Neural progenitor cell (in vitro differentiated cells): ENCODE measurements at places on chromosomes 6 and 20. TPM values are rescaled to one million over a fixed set of nuclear protein-coding genes. Genes with fewer than 3 reads are reported as not detected.

GGTLC1 gene
- not detected in 2 replicates for total RNA-seq

PROKR2 gene
- not detected in 2 replicates for total RNA-seq

C6orf132 gene
- total RNA-seq: 1.2 and 1.8 TPM in 2 replicates

CDSN gene
- total RNA-seq: not detected in 2 replicates

DNA sequence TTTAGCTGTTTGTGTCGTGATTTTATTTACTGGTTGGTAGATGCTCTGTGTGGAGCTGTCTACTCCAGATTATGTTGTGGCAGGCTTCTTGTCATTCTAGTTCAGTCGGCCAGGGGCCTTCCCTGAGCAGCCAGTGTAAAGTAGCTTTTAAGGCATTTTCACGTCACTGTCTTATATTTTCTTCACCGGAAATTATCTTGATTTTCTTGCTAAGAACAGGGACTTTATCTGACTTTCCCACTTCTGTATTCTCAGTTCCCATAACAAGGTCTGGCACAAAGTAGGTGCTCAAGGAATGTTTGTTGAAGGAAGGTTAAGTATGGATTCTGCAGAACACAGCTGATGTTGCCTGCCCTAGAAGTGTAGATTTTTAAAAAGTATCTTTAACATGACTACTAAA is 868 bp downstream of the LTV1 start:
- DNase-seq: peak; percentile 8

DNA sequence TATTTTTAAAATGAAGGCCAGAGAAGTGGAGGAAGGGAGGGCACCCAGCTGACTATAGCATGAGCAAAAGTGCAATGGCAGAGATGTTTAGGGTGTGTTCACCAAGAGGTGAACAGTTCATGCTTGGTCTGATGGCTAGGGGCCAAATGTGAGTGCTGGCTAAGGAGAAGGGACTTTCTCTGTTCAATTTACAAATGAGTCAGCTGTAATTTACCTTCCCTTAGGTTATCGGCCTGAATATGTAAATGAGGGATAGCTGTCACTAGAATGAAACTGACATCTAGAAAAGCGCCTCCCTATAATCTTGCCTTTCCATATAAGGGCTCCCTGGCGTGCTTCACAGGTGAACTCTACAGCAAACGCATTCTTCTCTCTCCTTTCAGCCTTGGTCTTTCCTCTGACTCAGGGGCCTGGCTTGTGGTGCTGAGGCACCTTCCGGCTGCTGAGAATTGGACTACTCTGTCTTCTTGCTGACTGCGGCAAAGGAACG is 114.7 kb upstream of the BACH2 start:
- DNase-seq: no peak

- DNase-seq: peak; percentile 23
These were observed 3.6 kb downstream of the JARID2 start for GRCh38 chr6:15249371-15250019.

DNA sequence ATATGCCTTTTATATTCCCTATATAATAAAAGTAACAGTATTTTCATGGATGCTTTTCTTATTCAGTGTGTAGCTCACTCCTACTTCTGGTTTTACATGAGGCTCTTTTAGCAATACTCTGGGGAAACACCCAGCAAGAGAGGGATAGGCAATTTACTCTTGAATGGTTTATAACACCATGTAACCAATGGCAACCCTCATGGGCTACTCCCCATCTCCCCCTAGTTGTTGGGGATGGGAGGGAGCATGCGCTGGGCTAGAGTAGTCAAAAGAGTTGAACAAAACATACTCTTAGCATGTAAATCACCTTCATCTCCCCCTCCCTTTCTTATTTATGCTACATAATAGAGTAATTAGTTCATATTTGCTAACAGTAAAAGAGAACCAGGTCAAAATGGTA is 140.1 kb upstream of the LRFN2 start:
- DNase-seq: peak; percentile 55

GRCh38 chr6:53095716-53096115 is 30.5 kb downstream of the FBXO9 start:
- no peak for DNase-seq

GRCh38 chr6:46626976-46627375 is 25.6 kb downstream of the CYP39A1 start:
- DNase-seq: no peak

DNA sequence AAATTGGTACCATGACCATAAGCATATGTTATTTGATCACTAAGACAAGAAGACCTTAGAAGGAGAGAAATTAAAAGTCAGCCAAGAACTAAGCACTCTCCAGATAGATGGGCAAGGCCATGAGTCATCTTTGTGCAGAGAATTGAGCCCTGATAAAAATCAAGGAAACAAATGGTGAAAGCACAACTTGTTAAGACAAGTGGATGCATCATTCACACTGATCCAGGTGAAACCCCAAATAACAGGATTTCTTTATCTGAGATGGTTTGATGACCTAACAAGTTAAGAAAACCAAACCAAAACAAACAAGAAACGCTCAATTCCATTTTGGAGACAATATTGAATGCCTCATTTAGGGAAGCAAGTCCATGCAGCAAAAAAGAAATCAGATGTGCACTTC is 121.6 kb downstream of the ADAT2 start:
- no peak for DNase-seq

DNA sequence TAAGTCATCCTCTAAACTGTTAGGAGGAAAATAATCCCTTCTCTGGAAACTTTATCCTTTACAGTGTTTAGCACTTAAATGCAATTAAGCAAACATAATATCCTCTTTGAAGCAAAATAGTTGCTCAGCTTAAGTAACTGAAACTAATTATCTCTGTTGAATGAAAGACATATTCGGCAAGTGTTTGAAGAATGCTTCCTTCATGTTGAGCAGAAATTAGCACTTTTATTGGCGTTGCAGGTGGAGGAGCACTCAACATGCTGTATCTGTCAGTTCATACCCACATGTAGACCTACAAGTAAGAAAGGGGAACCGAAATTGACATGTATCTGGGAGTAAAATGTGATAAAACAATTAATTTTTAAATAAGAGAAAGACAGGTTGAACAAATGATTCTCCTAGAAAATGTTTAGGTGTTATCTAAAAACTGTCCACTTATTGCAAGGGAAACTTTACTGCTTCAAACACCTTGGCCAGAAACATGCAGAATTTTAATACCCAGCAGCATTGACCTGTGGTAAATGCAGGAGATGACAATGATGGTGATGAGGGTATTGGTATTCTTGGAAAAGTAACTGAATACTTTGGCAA is 987.0 kb upstream of the MAP3K7 start:
- DNase-seq: peak; percentile 54

DNA sequence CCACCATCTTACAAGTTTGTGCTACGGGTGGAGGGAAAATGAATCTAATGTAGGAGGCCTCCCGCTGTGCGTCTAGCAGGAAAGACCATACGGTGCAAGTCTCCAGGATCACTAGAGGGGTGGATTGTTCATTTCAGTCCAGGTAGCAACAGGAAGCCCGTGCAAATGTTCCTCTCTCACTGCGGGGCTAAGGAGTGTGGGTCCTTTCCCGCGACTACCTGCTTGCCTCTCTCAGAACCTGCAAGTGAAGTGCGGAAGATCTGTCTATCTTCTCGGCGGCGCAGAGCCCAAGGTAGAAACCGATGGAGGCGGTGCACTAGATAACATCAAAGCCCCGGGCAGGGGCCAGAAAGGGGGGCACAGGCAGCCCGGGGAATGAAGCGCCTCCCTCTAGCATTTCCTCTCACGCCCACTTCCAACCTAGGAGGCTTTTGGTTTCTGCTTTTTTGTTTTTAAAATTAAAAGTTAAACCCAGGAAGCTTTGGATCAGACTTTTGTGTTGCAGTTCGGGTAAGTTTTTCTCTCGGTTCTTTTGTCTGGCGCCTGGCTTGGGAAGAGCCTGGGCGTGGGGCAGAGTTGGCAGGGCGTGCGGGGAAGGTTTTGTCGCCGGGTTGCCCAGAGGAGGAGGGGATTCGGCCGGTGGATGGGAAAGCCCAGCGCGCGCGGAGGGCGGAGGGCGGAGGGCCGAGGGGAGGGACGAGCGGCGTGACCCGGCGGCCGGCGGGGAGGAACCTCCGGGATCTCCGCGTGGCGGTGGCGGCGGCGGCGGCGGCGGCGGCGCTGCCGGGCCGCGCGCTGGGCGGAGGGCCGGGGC is 3.5 kb upstream of the HIVEP1 start:
- peak; percentile 86 for DNase-seq

DNA sequence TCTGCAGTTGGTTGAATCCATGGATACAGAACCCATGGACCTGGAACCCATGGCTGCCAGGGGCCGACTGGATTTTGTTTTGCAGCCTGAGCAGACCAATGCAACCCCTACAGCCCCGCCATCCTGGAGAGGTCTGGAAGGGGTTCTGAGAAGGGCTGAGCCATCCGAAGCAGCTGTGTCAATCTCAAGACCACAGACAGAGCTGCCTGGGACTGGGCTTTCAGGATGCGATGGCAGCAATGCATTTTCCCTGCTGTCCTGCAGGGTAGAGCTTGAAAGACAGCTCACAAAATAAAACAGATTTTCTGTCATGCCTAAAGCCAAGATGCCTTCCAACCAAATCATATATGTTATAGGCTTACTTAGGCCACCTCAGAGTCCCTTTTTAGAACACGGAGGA is 125.8 kb upstream of the NXT1 start:
- DNase-seq: no peak

DNA sequence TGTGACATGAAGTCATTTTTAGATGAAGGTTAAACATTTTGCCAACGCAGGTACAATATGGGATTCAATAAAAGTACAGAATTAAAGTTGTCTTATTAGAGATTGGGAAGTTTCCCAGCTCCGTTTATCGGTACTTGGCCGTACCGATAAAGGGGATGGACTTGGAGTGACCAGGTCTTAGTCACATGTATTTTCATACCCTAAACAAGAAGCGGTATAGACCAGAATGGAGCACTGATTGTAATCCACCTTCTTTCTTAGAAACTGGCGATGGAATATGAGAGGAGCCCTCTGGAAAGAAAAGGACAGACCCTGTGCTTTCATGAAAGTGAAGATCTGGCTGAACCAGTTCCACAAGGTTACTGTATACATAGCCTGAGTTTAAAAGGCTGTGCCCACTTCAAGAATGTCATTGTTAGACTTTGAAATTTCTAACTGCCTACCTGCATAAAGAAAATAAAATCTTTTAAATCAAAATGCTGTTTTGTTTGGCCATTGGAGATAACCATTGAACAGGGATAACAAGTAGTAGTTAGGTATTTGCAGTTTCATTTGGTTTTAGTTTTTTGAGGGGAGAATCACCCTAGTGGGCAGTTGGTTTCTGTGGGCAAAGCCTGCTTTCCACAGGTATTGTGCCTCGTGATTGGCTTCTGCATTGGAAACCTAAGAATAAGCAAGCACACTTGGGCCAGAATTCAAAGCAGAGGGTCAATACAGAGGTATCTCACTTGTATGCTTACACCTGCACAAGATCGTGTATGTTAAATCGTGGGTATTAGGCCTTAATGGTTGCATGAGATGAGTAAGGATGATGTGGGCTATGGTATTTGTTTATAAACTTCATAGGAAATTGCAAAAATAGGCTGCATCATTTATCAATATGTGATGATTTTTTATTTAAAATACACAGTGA is 11.2 kb upstream of the ZNFX1 start:
- DNase-seq: no peak

DNA sequence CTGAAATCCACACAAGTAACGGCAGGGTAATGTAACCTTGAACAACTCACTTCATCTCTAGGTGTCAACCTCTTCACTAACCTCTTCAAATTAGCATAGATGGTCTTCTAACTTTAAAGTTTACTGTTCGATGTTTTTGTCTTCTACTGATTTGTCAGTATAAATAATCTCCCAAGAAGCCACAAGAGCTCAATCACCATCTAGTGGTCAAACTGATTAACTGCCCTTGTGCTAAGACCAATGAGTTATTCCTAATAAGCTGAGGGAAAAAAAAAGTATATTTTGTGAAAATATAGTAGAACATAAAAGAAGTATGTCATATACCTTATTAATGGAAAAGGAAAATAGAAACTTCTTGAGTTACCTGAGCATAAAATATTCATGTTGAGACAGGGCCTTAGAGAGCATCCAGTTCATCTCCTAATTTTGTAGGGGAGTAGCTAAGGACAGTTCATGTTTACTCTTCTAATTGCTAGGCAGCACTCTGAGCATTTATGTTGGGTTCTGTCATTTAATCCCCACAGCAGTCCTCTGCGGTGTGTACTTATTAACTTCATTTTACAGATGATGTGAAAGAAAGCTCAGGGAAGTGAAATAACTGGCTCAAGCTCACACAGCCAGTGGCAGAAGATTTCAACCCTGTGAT is 317.1 kb downstream of the ESR1 start:
- peak; percentile 42 for DNase-seq

- DNase-seq: no peak
These were observed 277.7 kb upstream of the RIMS1 start for GRCh38 chr6:71608646-71609045.

DNA sequence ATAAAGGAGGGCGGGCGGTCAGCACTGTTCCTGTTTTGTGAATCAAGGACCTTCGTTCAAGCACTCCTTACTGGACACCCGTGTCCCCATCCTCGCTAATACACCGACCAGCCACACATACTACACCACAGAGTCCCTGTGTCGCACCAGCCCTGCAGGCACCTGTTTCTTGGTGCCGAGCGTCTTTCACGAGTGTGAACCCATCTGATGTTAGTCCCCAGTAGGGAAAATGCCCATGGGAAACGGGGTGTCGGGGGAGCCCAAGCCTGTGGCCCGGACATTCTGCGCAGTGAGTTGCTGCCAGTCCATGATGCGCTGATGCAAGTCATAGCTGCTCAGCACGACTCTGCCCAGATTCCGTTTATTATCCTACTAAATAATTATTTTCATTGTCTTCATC is 74.7 kb downstream of the TTLL2 start:
- no peak for DNase-seq

- no peak for DNase-seq
These were observed 122.7 kb downstream of the TIAM2 start for GRCh38 chr6:155117785-155118184.

- DNase-seq: no peak
These were observed 6.0 kb upstream of the VEGFA start for GRCh38 chr6:43763812-43764522.

DNA sequence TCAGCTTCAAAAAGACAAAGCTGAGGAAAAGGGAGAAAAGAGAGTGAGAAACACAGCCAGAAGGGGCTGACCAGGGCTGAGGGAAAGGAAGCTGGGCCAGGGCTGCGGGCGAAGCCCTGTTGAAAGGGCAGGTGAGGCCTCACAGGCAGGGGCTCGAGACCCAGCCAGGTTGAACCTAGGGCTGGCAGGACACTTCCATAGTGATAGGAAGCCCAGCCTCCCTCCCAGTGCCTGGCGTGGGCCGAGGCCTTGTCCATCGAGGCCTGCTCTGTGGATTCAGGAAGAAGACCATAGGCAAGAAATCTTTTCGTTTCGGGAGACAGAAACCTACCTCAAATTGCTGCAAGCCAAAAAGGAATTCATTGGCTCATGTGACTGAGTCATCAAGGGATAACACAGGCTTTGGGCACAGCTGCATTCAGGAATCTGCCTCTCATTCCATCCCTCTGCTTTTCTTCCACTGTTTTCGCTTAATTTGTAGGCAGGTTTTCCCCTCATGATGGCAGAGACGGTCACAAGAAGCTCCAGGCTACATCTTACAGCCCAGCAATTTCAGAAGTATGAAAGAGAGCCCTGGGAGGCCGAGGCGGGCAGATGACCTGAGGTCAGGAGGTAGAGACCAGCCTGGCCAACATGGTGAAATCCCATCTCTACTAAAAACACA is 311.1 kb upstream of the SULF2 start:
- DNase-seq: no peak
